ENCODE measurements at places on chromosomes 4 and X.
A peak's percentile ranks its signal among the peaks of the same experiment; 100 is the strongest.

DNA sequence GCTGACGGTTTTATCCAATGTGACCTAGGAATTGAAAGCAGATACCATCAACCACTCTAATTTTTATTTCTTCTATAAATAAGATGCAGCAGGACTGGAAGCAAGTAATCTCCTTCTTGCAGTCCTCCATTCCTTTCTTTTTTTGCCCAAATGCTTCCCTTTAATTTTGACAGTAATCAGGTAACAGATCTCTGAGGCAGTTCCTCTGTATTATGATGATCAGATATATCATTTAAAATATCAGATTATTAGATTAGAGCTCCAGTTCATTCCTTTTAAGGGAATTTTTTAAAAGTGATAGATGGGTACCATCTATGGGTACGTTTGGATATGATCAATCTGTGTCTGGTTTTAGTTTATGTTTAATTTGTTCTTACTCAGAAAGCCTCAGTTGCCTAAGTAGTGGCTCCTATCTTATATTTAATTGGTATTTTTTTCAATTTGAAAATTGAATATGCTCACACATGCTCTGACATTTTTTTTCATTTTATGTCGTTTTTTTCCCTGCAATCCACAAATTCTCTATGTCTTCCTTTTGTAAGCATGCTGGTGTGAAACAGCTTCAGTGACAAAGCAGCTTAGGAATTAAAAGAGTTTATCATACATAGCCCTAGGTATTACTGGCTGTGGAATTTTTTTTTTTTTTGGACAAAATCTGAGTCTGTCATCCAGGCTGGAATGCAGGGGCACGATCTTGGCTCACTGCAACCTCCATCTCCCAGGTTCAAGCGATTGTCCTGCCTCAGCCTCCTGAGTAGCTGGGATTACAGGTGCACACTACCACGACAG lies 73.7 kb upstream of the ANK2 start:
- DNase-seq, result no peak
- no peaks in the 10 kb centered on the region for H3K4me1 ChIP-seq
- no peaks in the 10 kb centered on the region for H3K36me3 ChIP-seq
- no peak overlapping the region for H3K27ac ChIP-seq
- no peak overlapping the region for H3K4me3 ChIP-seq

DNA sequence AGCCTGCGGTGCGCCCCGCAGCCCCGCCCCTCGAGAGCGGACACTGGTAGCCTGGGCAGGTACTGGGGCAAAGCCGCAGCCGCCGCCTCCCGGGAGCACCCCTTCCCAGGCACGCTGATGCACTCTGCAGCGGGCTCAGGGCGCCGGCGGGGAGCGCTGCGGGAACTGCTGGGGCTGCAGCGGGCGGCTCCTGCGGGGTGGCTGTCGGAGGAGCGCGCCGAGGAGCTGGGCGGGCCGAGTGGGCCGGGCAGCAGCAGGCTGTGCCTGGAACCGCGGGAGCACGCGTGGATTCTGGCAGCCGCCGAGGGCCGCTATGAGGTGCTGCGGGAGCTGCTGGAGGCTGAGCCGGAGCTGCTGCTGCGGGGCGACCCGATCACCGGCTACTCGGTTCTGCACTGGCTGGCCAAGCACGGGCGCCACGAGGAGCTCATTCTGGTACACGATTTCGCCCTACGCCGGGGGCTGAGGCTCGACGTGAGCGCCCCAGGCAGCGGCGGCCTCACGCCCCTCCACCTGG lies 401 bp downstream of the SOWAHD start:
- H3K27me3 ChIP-seq, result peaks cover 54% of the 10 kb centered on the region
- H3K27ac ChIP-seq, result no peak overlapping the region
- peak overlapping the region; percentile 34 for H3K4me3 ChIP-seq
- H3K4me1 ChIP-seq, result peaks cover 22% of the 10 kb centered on the region
- no peaks in the 10 kb centered on the region for H3K36me3 ChIP-seq
- peak; percentile 39 for DNase-seq

DNA sequence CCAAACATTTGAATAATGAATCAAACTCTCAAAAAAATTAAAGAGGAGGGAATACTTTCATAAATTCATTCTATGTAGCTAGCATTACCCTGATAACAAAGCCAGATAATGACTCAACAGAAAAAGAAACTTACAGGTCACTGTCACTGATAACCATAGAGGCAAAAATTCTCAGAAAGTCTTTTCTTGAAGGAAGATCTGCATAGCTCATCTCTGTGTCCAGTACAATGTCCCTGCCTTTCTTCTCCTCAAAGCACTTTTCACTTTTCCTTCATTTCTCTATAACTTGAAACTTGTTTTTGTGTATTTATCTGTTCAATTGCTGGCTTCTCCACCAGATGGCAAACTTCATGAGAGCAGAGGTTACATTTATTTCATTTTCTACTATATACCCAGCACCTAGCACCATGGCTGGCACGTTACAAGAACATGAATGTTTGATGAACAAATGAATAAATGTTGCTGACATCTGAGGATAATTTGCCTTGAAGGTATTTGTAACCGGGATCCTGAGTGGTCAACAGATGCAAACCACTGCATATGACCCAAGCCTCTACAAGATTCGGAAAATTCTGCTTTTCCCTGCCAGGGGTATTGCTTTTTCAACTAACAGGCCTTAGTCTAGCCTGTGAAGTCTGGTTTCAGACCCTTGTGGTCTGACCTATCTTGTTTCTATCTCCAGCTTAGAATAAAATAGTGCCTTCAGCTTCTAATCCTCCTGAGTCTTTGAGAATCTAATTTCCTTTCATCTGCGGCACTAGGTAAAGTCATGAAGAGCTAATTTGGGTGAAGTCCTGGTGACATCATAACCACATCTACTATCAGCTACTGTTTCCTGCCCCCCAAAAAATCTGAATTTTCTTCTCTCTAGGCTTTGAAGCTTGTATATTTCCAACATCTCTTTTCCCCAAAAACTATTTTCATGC lies 52.5 kb upstream of the ANTXR2 start:
- H3K27me3 ChIP-seq, result peaks cover 9% of the 10 kb centered on the region
- H3K4me1 ChIP-seq, result peaks cover 7% of the 10 kb centered on the region
- DNase-seq, result no peak

DNA sequence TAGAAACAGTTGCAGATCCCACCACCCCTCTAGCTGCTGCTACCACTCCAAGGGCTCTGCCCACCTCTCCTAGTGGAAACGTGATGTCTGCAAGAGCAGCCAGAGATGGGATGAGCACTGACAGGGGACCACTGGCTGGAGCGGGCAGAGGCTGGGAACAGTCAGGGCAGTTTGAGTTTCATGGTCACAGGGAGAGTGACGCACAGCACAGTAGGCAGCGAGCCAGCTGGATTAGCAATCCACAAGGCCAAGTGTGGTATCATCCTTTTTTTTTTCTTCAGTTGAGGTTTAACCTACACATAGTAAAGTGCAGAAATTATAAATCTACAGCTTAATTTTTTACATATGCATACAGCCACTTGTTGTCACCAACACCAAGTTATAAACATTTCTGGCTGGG lies 6.4 kb upstream of the SCML2 start:
- H3K36me3 ChIP-seq, result no peaks in the 10 kb centered on the region
- DNase-seq, result no peak
- H3K27me3 ChIP-seq, result peaks cover 20% of the 10 kb centered on the region
- no peaks in the 10 kb centered on the region for H3K4me1 ChIP-seq

- DNase-seq, result no peak
- H3K4me1 ChIP-seq, result no peaks in the 10 kb centered on the region
- H3K36me3 ChIP-seq, result no peaks in the 10 kb centered on the region
- no peak overlapping the region for H3K4me3 ChIP-seq
- H3K27me3 ChIP-seq, result no peaks in the 10 kb centered on the region
- no peak overlapping the region for H3K27ac ChIP-seq
Observed at GRCh38 chr4:131296192-131296591, 1852.9 kb upstream of the PCDH10 start.

GRCh38 chr4:45910511-45910910 lies 213.3 kb downstream of the GABRG1 start:
- no peak overlapping the region for H3K27ac ChIP-seq
- H3K27me3 ChIP-seq, result peaks cover 4% of the 10 kb centered on the region
- H3K4me1 ChIP-seq, result no peaks in the 10 kb centered on the region
- no peaks in the 10 kb centered on the region for H3K36me3 ChIP-seq
- H3K4me3 ChIP-seq, result no peak overlapping the region
- no peak for DNase-seq

DNA sequence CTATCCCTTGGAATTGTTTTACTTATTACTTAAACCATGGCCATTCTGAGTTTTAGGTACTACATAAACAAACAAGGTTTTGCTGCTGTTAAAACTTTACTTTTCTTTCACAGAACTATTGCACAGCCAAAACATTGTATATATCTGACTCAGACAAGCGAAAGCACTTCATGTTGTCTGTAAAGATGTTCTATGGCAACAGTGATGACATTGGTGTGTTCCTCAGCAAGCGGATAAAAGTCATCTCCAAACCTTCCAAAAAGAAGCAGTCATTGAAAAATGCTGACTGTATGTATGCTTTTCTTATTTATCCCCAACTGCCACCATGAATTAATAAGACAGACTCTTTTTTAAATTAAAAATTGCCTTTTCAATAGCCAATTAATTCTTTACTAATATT lies 69.8 kb downstream of the CCKAR start:
- H3K27me3 ChIP-seq, result no peaks in the 10 kb centered on the region
- H3K36me3 ChIP-seq, result peaks cover 68% of the 10 kb centered on the region
- DNase-seq, result no peak
- H3K27ac ChIP-seq, result peak overlapping the region; percentile 54
- no peak overlapping the region for H3K4me3 ChIP-seq
- no peaks in the 10 kb centered on the region for H3K4me1 ChIP-seq

GRCh38 chrX:73876911-73877310 lies 313.9 kb downstream of the CHIC1 start:
- peaks cover 18% of the 10 kb centered on the region for H3K4me1 ChIP-seq
- no peak overlapping the region for H3K4me3 ChIP-seq
- H3K27ac ChIP-seq, result no peak overlapping the region
- H3K27me3 ChIP-seq, result no peaks in the 10 kb centered on the region
- peaks cover 8% of the 10 kb centered on the region for H3K36me3 ChIP-seq
- no peak for DNase-seq

DNA sequence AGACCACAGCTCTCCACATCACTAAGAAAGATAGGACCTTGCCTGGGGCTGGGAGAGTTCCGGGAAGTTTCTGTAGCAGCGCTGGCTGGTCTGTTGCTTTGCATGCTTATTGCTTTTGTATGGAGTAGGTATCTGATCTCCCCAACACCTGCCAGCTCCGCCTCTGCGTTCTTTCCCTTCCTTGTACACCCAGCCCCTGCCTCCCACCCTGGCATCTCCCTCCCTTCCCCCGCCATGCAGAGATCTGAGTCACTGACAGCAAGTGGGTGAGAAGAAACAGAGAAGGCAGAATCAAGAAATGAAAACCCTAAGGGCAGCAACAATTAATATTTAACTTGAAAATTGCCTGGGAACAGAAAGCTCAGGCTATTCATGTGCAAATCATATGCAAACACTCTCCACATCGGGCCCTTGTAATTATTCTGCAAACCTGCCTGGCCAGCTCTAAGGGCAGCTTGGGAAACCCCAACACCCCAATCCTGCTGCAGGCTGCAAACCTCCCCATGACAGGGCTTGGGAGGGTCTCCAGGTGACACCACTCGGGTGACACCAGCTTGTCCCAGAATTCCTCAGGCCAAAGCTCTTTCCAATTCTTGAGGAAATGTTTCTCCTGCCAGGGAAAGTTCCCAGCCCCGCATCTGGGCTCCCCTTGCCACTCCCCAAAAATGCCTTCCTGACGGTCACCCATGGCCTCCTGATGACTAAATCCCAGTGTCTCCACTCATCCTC lies 257.2 kb downstream of the FBXW7 start:
- H3K36me3 ChIP-seq, result no peaks in the 10 kb centered on the region
- no peak overlapping the region for H3K27ac ChIP-seq
- peaks cover 31% of the 10 kb centered on the region for H3K4me1 ChIP-seq
- peaks cover 8% of the 10 kb centered on the region for H3K27me3 ChIP-seq

GRCh38 chr4:138189206-138189605 lies 52.9 kb downstream of the SLC7A11 start:
- no peak for DNase-seq
- H3K4me3 ChIP-seq, result no peak overlapping the region
- H3K36me3 ChIP-seq, result no peaks in the 10 kb centered on the region
- H3K4me1 ChIP-seq, result peaks cover 36% of the 10 kb centered on the region
- no peak overlapping the region for H3K27ac ChIP-seq
- H3K27me3 ChIP-seq, result no peaks in the 10 kb centered on the region

DNA sequence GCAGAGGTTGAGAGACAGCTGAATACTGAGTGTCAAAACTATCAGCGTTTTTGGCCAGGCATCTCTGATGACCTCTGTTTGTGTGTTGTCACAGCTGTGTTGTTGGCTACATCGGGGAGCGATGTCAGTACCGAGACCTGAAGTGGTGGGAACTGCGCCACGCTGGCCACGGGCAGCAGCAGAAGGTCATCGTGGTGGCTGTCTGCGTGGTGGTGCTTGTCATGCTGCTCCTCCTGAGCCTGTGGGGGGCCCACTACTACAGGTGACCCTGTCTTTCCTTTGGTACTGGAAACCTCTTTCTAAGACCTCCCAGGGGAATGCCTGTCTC lies 86.9 kb downstream of the EGF start:
- H3K36me3 ChIP-seq, result no peaks in the 10 kb centered on the region
- no peak for DNase-seq
- H3K27me3 ChIP-seq, result peaks cover 5% of the 10 kb centered on the region

GRCh38 chrX:130094696-130095095 lies 15.6 kb downstream of the ELF4 start:
- H3K27me3 ChIP-seq, result peaks cover 7% of the 10 kb centered on the region
- no peak overlapping the region for H3K27ac ChIP-seq
- no peaks in the 10 kb centered on the region for H3K36me3 ChIP-seq

DNA sequence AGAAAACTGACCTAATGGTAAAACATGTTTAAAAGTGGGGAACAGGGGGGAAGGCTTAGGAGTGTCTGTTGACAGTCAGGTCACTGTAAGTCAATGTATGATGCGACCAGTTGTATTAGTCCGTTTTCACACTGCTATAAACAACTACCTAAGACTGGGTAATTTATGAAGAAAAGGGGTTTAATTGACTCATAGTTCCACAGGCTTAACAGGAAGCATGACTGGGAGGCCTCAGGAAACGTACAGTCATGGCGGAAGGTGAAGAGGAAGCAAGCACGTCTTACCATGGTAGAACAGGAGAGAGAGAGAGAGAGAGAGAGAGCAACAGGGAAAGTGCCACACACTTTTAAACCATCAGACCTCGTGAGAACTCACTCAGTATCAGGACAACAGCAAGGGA lies 13.0 kb upstream of the PLAC1 start:
- H3K4me1 ChIP-seq, result peaks cover 47% of the 10 kb centered on the region
- no peak for DNase-seq
- no peaks in the 10 kb centered on the region for H3K36me3 ChIP-seq
- no peak overlapping the region for H3K27ac ChIP-seq
- H3K27me3 ChIP-seq, result peaks cover 5% of the 10 kb centered on the region

Measured in nephron progenitor cell (in vitro differentiated cells).